NCI-H748 treated with DMSO at 0.1 percent for 48 hours (cell line): ENCODE measurements at places on chromosomes 7 and 10.

- DNase-seq: no peak
Observed at GRCh38 chr10:62046522-62047227, 145.2 kb downstream of the ARID5B start.

GRCh38 chr10:110073896-110074295 lies 66.1 kb downstream of the ADD3 start:
- DNase-seq: no peak

DNA sequence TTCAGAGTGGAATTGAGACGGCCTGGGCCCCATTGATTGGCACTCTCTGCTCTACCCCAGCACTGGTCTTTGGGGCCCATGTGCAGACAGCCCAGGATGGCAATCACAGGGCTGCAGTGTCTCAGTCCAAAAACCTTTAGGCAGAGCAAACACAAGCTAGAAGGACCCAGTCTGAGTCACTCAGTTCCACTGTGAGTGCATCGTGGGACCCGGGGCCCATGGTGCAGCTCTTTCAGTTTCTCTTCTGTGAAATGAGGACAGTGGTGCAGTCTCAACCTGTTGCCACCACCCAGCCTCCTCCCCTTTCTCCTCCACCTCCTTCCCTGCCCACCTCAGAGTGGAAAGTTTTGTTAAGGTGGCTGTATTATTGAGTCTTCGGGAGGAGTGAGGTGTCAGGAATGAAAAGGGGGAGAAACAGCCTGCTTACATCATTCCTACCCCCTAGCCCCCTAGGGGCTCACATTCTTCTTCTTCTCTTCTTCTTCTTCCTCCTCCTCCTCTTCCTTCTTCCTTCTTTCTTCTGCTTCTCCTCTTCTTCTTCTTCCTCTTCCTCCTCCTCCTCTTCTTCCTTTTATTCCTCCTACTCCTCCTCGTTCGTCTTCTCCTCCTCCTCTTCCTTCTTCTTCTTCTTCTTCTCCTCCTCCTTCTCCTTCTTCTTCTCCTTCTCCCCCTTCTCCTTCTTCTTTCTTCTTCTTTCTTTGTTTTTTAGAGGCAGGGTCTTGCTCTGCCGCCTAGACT lies 19.5 kb upstream of the CARD11 start:
- no peak for DNase-seq

- no peak for DNase-seq
Observed at GRCh38 chr7:75920431-75921161, 5.6 kb downstream of the POR start.

GRCh38 chr10:113528876-113529275 lies 24.0 kb upstream of the HABP2 start:
- no peak for DNase-seq

DNA sequence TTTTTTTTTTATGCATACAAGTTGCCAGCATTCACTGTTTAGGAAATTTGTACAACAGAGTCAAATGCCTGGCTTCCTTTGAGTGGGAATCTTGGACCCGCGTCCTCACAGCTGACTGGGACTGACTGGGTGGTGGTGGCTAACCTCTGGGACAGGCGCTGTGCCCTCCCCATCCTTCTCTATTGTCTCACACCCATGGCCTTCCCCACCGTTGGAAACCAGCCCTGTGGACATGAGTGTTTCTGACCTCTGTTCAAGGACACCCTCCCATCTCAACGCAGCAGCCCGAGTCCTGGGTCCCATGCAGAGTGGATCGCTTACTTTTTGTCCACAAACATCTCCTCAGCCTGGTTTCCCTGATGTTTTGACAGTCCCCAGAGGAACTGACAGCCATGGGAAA lies 125.1 kb upstream of the PPIF start:
- no peak for DNase-seq

DNA sequence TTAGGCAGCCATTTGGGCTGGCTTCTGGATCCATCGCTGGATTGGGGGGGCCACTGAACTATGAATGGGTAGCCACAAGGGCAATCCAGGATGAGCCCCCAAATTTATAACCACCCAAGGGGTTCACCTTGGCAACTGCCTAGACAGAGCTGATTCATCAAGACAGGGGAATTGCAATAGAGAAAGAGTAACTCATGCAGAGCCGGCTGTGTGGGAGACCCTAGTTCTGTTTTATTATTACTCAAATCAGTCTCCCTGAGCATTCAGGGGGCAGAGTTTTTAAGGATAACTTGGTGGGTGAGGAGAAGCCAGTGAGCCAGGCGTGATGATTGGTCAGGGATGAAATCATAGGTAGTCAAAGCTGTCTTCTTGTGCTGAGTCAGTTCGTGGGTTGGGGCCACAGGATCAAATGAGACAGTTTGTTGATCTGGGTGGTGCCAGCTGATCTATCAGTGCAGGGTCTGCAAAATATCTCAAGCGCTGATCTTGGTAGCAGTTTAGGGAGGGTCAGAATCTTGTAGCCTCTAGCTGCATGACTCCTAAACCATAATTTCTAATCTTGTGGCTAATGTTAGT lies 57.9 kb downstream of the DNAJB9 start:
- no peak for DNase-seq
